ENCODE measurements at places on chromosomes 16 and 17. TPM values are rescaled to one million over a fixed set of nuclear protein-coding genes. Genes with fewer than 3 reads are reported as not detected.
A peak's percentile ranks its signal among the peaks of the same experiment; 100 is the strongest.

DNA sequence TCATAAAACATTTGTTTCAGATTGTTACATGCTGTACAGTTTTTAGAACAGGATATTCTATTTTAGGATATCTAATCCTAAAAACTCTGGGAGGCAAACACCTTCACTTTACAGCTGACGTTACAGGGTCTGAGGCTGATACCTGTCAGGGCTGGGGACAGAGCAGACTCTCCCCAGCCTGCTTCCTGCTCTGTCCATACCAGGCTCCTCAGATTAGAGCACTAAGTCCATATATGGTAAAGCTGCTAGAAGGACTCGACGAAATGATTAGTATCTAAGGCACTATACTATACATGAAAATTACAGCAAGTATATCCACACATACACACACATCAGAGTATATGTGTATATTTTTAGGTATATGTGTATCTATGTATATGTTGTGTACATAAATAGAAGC, 125.2 kb downstream of the ZFHX3 start:
- no peaks in the 10 kb centered on the region for H3K27me3 ChIP-seq
- peak; percentile 7 for DNase-seq
- no peak overlapping the region for H3K4me3 ChIP-seq
- peak overlapping the region; percentile 19 for H3K27ac ChIP-seq

- no peak for DNase-seq
- no peaks in the 10 kb centered on the region for H3K27me3 ChIP-seq
- H3K36me3 ChIP-seq, result no peaks in the 10 kb centered on the region
- H3K27ac ChIP-seq, result no peak overlapping the region
- H3K4me1 ChIP-seq, result peaks cover 9% of the 10 kb centered on the region
- H3K4me3 ChIP-seq, result no peak overlapping the region
Observed at GRCh38 chr16:27748868-27749546, 199.1 kb downstream of the KATNIP start.

Gene PPY
- polyA plus RNA-seq, result not detected

Gene PYY
- 185 TPM for polyA plus RNA-seq

Gene NHERF1
- 420 TPM for polyA plus RNA-seq

DNA sequence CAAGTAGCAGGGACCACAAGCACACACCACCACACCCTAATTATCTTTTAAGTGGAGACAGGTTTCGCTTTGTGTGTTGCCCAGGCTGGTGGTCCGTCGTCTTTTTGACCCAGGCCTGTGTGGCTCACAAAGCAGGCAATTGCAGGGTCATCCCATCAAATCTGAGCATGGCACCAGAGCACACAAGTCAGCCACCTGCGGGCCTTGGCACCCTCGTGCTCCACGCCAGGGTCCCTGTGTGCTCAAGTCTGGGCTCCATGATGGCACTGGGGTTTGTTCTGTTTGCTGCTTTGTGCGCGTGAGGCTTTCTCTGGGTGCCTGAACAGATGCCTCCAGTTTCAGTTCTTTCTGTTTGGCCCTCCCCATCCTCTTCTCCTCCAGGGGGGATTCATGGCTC, 2.4 kb upstream of the CAPN15 start:
- H3K27ac ChIP-seq, result no peak overlapping the region
- peaks cover 9% of the 10 kb centered on the region for H3K36me3 ChIP-seq
- DNase-seq, result no peak
- H3K27me3 ChIP-seq, result no peaks in the 10 kb centered on the region
- no peak overlapping the region for H3K4me3 ChIP-seq
- H3K4me1 ChIP-seq, result peaks cover 39% of the 10 kb centered on the region

Gene OSGIN1
- 9.9 TPM for polyA plus RNA-seq

DNA sequence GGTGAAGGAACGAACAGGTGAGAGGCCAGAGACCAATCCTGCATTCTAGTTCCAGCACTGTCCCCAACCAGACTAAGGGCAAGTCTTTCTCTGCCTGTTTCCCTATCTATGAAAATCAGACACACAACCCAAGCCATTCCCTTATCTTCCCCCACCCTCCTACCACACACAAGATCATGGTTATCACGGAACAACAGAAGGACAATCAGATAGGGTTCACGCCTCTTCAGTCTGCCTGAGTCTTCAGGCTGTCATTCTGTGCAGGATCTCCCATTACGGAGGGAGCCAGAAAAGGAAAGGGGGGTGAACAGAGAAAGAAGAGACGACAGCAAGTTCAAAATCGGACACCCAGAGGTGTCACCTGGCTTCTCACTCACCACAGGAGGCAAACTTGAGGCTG, 11.1 kb downstream of the TLE7 start:
- H3K4me1 ChIP-seq, result no peaks in the 10 kb centered on the region
- H3K36me3 ChIP-seq, result no peaks in the 10 kb centered on the region
- H3K27me3 ChIP-seq, result peaks cover 28% of the 10 kb centered on the region
- DNase-seq, result no peak
- no peak overlapping the region for H3K27ac ChIP-seq

Gene ZSCAN10
- not detected for polyA plus RNA-seq

DNA sequence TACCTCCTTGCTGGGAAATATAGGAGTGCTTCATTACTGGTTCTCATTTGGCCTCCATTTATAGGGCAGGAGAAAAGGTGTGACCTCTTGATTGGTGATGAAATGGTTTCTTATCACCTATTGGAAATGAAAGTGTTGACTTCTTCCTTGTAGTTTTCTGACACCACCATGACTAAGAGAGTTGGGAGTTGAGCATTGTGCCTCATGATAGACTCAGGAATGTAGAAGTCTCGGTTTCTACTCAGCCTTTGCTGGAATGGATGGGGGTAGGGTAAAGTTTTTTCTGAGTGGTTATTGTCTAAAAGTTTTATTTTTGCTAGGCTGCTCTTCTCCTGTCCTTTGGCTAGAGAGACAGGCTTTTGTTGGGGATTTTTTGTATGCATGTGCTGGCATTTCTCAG, 117.4 kb downstream of the PHKB start:
- no peaks in the 10 kb centered on the region for H3K36me3 ChIP-seq

- DNase-seq, result peak; percentile 99
- peak overlapping the region; percentile 86 for H3K27ac ChIP-seq
- no peaks in the 10 kb centered on the region for H3K36me3 ChIP-seq
- no peaks in the 10 kb centered on the region for H3K27me3 ChIP-seq
- peaks cover 35% of the 10 kb centered on the region for H3K4me1 ChIP-seq
- no peak overlapping the region for H3K4me3 ChIP-seq
Observed at GRCh38 chr16:16021988-16022682, 72.7 kb downstream of the ABCC1 start.

Gene HCRT
- polyA plus RNA-seq, result not detected

GRCh38 chr17:5541610-5542202, 42.6 kb downstream of the NLRP1 start:
- H3K27me3 ChIP-seq, result no peaks in the 10 kb centered on the region
- no peak for DNase-seq
- peaks cover 15% of the 10 kb centered on the region for H3K36me3 ChIP-seq
- peaks cover 14% of the 10 kb centered on the region for H3K4me1 ChIP-seq

Gene NOD2
- 0.60 TPM for polyA plus RNA-seq

GRCh38 chr17:48144231-48144630, 36.7 kb downstream of the SNX11 start:
- no peak overlapping the region for H3K4me3 ChIP-seq
- no peaks in the 10 kb centered on the region for H3K36me3 ChIP-seq
- H3K27ac ChIP-seq, result no peak overlapping the region
- no peaks in the 10 kb centered on the region for H3K4me1 ChIP-seq

GRCh38 chr16:81541314-81541713, 96.7 kb downstream of the CMIP start:
- no peaks in the 10 kb centered on the region for H3K36me3 ChIP-seq
- DNase-seq, result no peak
- H3K4me1 ChIP-seq, result peaks cover 50% of the 10 kb centered on the region
- H3K4me3 ChIP-seq, result no peak overlapping the region
- no peaks in the 10 kb centered on the region for H3K27me3 ChIP-seq

DNA sequence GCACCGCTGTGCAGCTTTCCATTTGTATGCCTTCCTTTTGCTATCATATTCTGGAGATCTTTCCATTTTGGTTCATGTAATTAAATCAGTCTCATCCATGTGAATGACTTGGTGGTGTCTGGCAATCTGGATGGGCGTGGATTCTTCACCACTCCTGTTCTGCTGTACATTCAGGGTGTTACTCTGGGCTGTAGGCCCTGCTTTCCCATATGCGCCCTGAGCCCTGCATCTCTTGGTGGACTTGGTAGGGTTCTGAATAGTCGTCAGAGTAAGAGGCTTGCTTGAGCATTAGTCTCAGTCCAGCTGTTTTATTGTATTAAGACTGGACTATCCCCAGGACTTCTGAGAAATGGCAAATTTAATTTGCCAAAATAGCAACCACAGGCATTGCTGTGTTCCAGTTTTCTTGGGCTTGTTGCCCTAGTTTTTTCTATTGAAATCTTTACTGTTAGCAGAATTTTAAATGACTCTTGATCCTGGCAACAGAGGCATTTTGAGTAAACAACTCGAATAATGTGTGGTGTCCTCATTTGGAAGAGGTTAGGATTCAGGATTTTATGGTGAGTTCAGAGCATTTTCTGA, 14.9 kb downstream of the BANP start:
- H3K27me3 ChIP-seq, result no peaks in the 10 kb centered on the region
- no peak overlapping the region for H3K4me3 ChIP-seq
- DNase-seq, result no peak
- H3K4me1 ChIP-seq, result peaks cover 14% of the 10 kb centered on the region

- H3K27ac ChIP-seq, result no peak overlapping the region
- no peaks in the 10 kb centered on the region for H3K36me3 ChIP-seq
- H3K4me3 ChIP-seq, result peak overlapping the region; percentile 21
- H3K4me1 ChIP-seq, result peaks cover 56% of the 10 kb centered on the region
- DNase-seq, result peak; percentile 91
Observed at GRCh38 chr17:81428948-81429774, 33.9 kb downstream of the BAHCC1 start.

- H3K27me3 ChIP-seq, result no peaks in the 10 kb centered on the region
- H3K4me3 ChIP-seq, result no peak overlapping the region
- H3K4me1 ChIP-seq, result peaks cover 24% of the 10 kb centered on the region
- DNase-seq, result no peak
Observed at GRCh38 chr17:80996422-80997305, 5.0 kb downstream of the CHMP6 start.

Gene KIF19
- 3.3 TPM for polyA plus RNA-seq

GRCh38 chr17:39767147-39767546, 29.4 kb downstream of the GRB7 start:
- H3K27ac ChIP-seq, result no peak overlapping the region
- no peaks in the 10 kb centered on the region for H3K4me1 ChIP-seq
- no peak for DNase-seq
- H3K4me3 ChIP-seq, result no peak overlapping the region
- no peaks in the 10 kb centered on the region for H3K27me3 ChIP-seq

GRCh38 chr17:80795090-80795580, 196.5 kb upstream of the CHMP6 start:
- no peaks in the 10 kb centered on the region for H3K27me3 ChIP-seq
- H3K4me3 ChIP-seq, result no peak overlapping the region
- DNase-seq, result peak; percentile 54

DNA sequence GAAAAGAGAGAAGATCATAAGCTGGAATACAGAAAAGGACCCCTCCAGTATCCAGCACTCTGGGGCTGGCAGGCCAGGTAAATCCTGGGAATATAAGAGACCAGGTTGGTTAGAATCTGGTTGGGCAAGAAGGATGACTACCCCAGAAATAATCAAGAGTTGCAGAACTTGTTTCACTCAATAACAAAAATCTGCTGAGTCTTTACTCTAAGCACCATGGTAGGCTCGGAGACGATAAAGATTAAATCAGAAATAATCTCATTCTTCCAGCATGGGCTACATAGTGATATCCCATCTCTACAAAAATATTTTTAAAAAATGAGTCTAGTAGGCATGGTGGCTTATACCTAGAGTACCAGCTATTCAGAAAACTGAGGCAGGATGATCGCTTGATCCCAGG, 138.0 kb upstream of the KCNJ16 start:
- no peaks in the 10 kb centered on the region for H3K36me3 ChIP-seq
- H3K4me3 ChIP-seq, result no peak overlapping the region
- no peak overlapping the region for H3K27ac ChIP-seq
- DNase-seq, result no peak

GRCh38 chr17:74464730-74465377, 1.6 kb upstream of the CD300A start:
- no peak for DNase-seq
- H3K27ac ChIP-seq, result no peak overlapping the region
- no peaks in the 10 kb centered on the region for H3K36me3 ChIP-seq
- H3K4me3 ChIP-seq, result no peak overlapping the region

Gene ADGRG3
- polyA plus RNA-seq, result 3.6 TPM

DNA sequence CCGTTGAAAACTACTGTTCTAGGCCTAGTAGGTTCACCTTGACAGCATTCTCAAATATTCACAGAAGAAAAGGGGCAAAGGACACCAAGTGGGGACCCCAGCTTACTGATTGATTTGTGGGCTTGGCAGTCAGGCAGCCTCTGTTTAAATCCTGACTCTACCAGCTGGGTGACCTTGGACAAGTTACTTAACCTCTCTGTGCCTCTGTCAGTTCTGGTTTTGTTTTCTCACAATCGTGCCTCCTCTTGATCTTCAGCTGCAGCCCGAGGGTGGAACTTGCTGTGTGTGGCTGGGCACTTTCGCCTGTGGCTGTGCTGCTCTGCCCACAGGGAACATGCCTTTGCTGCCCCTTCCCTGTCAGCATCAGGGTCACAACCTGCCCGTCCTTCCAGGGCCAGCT, 17.8 kb downstream of the RAP1GAP2 start:
- no peak overlapping the region for H3K4me3 ChIP-seq
- no peak for DNase-seq
- H3K36me3 ChIP-seq, result no peaks in the 10 kb centered on the region
- H3K27ac ChIP-seq, result no peak overlapping the region

- H3K27ac ChIP-seq, result no peak overlapping the region
- DNase-seq, result no peak
- no peak overlapping the region for H3K4me3 ChIP-seq
Observed at GRCh38 chr17:79338604-79339003, 264.0 kb downstream of the ENGASE start.
